ENCODE measurements at places on chromosomes 11 and 22. TPM values are rescaled to one million over a fixed set of nuclear protein-coding genes. Genes with fewer than 3 reads are reported as not detected.

TSKU gene
- total RNA-seq: 25.4 TPM

B4GALNT4 gene
- 105 TPM for total RNA-seq

SCGB1A1 gene
- not detected for total RNA-seq

GRCh38 chr11:70139785-70140410 is 61.8 kb downstream of the ANO1 start:
- no peak for DNase-seq

DNA sequence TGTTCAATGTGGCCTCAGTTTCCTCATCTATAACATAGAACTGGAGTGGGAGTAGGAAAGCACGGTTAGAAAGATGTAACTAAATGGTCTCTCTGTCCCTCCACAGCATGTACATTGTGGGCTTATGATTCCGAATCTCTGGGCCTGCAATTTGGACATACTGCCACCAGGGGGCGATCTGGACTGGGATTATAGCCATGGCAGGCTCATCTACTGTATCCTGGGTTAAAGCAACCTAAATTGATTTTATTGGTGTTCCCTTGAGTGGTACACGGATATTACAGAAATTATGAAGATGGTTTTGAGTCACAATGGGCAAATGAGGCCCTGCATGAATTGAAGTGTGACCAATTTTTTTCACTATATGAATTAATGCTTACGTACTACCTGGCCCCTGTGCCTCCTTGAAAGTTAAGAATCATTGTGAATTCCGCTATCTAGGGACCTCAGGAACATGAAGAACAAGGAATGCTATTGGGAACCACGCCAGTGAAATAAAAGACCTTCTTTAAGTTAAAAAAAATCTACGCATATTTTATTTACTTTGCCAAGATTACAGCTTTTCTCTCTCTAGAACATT is 32.9 kb downstream of the TST start:
- peak; percentile 51 for DNase-seq

P2RX6 gene
- total RNA-seq: not detected

TECTA gene
- total RNA-seq: 0.66 TPM

GRCh38 chr11:61155312-61155711 is 5.9 kb downstream of the VPS37C start:
- no peak for DNase-seq

- no peak for DNase-seq
Measured at GRCh38 chr22:37571258-37571991, 8.5 kb downstream of the LGALS2 start.

POGLUT3 gene
- total RNA-seq: 13.1 TPM

NELL1 gene
- total RNA-seq: 0.09 TPM

GRCh38 chr22:39097098-39098020 is at the start of gene APOBEC3H:
Gene APOBEC3H, plus strand, starts transcription at chr22:39097244. Its CDS starts 3,035 bp downstream, at chr22:39100279.
- no peak for DNase-seq

- no peak for DNase-seq
Measured at GRCh38 chr11:55942785-55943392, 6.7 kb upstream of the OR5I1 start.

- DNase-seq: no peak
Measured at GRCh38 chr11:97614606-97615005, 1224.8 kb downstream of the JRKL start.

- DNase-seq: peak; percentile 71
Measured at GRCh38 chr22:38860283-38861169, 11.5 kb downstream of the CBX6 start.

GRK2 gene
- total RNA-seq: 55.5 TPM

DNA sequence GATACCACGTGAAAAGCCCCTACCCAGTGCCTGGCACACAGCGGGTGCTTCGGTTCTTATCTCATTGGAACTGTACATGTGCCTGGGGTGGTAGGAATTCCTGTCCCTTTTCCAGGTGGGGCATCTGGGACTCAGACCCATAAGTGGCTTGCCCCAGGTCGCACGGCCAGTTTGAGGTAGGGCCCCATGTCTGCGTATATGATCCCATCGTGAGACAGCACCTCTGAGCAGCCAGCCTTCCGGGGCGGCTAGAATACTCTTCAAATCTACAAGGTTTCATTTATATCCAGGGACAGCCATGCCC is 33.5 kb upstream of the SMIM38 start:
- DNase-seq: no peak

GRCh38 chr11:121134741-121135312 is 33.8 kb downstream of the TECTA start:
- DNase-seq: no peak

DNA sequence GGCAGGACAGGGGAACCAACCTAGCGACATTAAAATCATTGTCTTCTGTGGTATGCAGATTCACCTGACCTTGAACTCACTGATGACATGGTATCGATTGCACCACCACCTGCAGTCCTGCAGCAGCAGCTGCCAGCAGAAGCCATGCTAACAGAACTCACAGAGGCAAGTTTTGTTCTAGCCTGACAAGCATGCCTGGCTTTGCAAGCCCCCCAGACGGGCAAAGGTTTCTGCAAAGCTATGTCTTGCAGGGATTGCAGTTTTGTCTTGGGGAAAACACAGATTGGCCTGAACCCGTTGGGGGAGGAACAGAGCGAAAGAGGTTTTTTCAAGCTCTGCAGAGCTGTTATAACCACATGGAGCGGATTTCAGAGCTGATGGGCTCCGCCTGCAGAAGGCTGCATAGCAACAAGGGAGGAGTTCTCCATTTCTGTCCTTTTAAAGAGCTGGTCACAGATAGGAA is 221.0 kb downstream of the HIPK3 start:
- no peak for DNase-seq

DNA sequence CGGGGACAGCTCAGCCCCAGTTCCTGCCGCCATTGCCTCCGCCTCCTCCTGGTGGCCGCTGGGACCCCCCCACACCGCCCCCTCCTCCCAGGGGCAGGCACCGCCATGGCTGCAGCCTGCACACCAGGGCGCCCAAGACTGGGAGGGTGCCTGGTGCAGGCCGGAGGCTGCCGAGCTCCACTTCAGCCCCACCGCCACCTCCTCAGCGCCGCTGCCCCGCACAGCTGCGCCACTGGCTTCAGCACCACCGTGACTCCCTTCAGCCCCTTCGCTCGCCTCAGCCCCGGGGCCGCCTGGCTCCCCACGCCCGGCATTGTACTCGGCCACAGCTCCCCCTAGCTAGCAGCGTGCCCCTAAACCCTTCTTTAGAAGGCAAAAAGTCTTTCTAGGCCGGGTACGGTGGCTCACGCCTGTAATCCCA is 131.1 kb downstream of the CRYBB2 start:
- peak; percentile 52 for DNase-seq

DNA sequence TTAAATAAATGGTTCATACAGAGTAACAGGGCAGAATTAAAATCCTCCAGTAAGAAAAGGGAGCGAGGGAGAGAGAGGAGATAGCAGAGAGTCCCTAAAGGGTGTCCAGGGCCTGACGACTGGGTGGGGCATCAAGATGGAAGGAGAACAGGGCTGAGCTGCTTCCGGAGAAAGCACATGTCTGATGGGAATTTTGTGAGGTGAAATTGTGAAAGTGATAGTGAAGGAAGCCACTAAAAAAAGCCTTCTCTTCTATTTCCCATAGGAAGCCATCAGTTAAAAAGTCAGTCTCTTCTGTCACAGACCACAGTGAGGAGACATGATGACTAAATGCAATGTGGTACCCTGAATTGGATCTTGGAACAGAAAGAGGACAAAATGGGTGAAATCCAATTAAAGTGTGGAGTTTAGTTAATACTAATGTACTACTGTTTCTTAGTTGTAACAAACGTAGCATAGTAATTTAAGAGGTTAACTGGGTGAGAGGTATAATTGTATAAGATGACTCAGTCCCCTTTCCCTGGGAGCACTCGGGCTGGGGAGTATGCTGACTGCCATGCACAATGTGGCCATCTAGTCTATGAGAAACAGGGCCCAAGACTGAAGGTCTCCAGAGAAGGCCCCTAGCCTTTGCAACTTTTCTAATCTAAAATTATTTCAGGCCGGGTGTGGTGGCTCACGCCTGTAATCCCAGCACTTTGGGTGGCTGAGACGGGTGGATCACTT is 29.5 kb upstream of the FCHSD2 start:
- DNase-seq: no peak

DNA sequence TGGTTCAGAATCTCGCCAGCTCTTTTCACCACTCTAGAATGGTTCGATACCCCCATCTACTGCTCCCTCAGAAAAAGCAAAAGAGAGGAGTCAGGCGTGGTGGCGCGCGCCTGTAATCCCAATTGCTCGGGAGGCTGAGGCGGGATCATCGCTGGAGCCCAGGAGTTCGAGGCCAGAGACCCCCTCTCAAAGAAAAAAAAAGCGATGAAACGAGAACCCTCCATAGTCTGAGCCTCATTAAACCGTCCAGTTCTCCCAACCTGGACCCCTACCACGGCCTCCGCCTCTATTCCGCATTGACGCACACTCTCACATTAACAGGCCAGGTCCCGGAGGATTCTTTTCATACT is 439 bp downstream of the SPA17 start:
- no peak for DNase-seq

CNGA4 gene
- 0.20 TPM for total RNA-seq

APLNR gene
- total RNA-seq: 0.39 TPM

INS gene
- total RNA-seq: not detected

TH gene
- not detected for total RNA-seq

DNA sequence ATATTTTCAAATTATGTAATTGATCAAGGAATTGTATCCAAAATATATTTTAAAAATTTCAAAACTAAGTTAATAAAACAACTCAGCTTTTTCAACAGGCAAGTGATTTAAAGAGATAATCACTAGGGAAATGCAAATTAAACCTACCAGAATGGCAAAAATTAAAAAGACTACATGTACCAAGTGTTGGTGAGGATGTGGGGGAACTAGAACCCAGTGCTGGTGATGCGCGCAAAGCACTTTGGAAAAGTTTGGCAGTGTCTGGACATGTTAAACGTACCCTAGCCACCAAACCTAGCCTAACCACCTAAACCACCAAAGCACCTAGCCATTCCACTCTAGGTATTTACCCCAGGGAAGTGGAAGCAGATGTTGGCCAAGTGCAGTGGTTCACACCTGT is 22.9 kb downstream of the PACSIN2 start:
- DNase-seq: no peak

GRCh38 chr11:126153972-126154371 is 57.5 kb downstream of the RPUSD4 start:
- no peak for DNase-seq

- peak; percentile 90 for DNase-seq
Measured at GRCh38 chr22:45670981-45671782, 452 bp upstream of the ATXN10 start.

OTOG gene
- 0.86 TPM for total RNA-seq

- DNase-seq: no peak
Measured at GRCh38 chr11:107740271-107740670, 28.4 kb upstream of the SLN start.

- DNase-seq: no peak
Measured at GRCh38 chr11:73956876-73957653, 6.2 kb downstream of the DNAJB13 start.

DNA sequence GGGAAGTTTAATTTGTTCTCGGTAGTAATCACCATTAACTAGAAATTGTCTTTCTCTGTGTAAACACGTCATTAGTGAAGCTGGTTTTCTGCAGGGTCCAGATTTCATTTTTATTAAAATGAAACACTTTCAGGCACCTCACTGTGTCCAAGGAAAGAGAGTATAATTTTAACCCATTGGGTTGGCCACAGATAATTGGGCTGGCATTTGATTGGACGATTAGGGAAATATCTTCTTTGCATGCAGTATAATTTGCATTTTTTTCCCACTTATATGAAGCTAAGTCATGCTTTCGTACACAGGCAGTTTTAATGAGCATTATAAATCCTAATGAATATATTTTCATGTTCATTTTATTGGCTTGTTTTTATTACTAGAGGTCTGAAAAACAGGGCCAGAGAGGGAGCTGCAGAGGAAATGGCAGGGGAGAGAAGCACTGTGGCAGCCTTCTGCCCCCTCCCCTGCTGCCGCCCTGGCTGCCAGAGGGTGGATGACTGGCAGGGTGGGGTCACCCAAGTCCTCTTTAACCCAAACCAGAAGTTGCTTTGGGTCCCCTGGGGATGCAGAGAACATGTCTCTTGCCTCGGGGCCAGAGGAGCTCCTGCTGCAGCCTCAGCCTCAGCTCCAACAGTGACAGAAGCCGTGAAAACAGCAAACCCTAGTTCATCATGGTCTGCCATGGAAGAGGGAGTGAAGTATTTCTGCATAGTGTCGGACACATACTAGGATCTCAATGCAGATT is 93.9 kb downstream of the PKNOX2 start:
- DNase-seq: no peak

OR5B21 gene
- not detected for total RNA-seq

GRCh38 chr11:44212128-44212527 is 97.8 kb downstream of the ALX4 start:
- DNase-seq: no peak

OR5A1 gene
- total RNA-seq: not detected

GRCh38 chr11:13286279-13286821 is 8.8 kb downstream of the BMAL1 start:
- no peak for DNase-seq

DNA sequence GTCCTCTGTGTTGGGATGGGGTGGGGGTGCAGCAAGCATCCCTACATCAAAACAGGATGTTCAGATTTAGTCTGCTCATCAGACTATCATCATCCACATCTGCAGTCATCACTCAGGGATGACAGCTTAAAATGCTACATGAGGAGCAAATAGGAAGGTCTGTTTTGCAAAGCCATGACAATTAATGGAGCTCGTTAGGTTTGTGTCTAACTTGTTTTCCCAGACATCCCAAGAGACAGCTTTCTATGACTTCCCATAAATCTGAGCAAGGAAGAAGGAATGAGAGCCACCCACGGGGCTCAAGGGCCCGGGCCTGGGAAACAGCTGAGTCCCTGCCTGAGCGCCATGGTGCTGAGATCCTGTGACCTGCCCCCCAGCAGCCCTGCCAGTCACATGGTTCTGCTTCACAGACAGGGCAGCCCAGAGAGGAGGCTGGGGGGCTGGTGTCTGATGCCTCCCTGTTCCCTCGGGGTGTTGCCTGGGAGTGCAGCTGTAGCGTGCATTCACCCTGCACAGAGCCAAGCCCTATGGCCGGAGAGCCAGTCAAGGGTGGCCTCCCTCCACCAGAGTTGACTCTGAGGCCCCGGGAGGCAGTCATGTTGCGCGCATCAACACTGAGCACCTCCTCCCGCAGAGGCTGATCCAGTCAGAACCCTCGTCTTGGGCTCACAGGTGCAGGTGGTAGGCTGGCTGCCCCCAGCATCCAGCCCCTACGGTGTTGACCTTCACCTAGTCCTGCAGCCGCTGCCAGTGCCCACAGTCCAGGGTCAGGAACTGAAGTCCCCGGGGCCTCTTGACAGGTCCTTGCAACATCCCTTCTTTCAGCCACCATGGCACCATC is 12.1 kb downstream of the DERL3 start:
- no peak for DNase-seq

- no peak for DNase-seq
Measured at GRCh38 chr11:123510579-123510905, 80.5 kb downstream of the GRAMD1B start.

DNA sequence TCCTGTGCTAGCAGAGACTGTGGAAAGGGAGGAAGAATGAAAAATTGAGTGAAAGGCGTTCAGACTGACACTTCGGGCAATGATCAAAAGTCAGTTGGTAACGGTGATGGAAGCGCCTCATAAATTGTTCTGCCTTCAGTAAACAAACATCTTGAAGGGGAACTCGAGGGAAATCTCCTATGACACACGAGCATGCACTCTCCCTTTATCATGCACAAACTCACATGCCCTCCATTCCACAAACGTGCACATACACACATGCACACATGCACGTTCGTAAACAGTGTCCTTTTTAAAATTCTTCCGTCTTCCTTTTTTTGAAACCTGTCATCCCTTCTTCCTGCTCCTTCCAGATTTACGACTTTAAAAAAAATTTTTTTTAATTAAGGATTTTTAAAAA is 77.8 kb upstream of the TMEM45B start:
- no peak for DNase-seq

- no peak for DNase-seq
Measured at GRCh38 chr22:36775586-36775963, 344 bp downstream of the IFT27 start.

- no peak for DNase-seq
Measured at GRCh38 chr11:72783144-72783905, 10.5 kb downstream of the STARD10 start.
